GOT3 (cell line): ENCODE measurements at places on chromosomes 12 and 14.

DNA sequence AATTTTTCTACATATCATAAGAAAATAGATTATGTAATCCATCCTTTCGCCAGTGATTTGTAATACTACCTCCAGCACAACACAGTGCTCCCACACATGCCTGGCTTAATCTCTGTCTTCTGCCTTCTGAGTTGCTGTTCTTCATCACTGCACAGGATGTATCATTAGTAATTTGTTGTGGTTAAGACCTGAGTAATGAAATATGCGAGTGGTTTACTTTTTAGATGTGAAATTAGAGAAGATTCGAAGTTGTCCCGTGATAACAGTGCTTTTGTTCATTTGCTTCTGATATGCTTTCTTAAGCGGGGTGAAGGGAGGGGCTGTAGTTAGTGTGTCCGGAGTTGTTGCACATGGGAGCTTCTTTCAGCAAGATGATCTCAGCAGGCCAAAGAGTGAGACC is 18.1 kb downstream of the KRT85 start:
- no peak for DNase-seq

DNA sequence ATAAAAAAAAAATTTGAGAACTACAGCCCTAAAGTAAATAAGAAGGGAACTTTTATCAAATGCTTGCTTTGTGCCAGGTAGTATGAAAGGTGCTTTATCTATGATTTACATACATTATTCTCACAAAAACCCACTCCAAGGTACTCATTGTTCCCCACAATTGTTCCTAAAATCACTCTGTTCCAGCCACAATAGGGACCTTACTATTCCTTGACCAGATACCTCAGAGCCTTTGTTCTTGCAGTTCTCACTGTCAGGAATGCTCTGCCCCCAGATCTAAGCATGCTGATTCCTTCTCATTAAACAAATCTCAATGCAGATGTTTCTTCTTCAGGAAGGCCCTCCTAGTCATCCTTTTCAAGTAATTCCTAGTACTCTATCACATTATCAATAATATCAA is 60.2 kb downstream of the PPP1R12A start:
- no peak for DNase-seq

DNA sequence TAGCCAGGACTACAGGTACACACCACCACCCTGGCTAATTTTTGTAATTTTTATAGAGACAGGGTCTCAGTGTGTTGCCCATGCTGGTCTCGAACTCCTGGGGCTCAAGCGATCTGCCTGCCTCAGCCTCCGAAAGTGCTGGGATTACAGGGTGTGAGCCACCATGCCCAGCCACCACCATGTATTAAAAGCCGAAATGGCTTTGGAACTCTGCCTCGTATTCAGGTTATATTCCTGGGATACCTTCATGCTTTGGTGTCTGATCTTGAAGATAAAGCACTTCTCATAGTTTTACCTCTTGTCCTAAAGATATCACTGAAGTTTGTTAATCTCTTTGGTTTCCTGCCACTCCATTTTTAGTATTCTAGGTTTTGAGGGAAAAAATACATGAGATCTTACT is 47.2 kb downstream of the MYO1H start:
- no peak for DNase-seq

DNA sequence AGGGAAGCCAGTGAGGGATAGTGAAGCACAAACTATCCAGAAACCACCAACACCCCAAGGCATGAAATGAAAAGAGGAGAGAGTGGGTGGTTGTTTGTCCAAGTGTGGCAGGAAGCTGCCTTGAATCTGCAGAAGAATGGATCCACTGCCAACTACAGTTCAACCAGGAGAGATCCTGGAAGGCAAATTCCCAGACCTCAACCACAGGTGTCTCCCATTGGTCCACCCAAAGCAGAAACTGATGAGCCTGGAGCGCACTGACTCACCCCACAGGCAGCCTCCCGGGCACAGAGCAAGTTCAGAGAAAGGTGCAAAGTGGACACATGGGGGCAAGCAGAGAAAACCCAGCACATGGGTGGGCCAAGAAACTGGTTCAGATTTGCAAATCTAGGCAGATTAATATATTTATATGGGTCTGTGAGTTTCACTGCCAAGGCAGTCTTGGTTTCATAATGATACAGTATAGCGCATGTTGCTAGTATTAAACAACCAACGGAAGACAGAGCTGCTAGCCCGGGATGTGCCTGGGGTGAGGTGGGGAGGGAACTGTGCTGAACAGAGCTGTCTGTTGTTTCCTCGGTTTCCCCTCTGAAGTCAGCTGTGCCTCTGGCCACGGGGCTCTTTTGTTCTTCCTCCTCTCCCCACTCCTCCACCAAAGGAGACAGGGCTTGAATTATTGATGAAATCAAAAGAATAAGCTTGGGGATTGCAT is 416.2 kb upstream of the CCDC196 start:
- DNase-seq = no peak

GRCh38 chr14:102711946-102712345 is 65.3 kb upstream of the TRAF3 start:
- DNase-seq = no peak

DNA sequence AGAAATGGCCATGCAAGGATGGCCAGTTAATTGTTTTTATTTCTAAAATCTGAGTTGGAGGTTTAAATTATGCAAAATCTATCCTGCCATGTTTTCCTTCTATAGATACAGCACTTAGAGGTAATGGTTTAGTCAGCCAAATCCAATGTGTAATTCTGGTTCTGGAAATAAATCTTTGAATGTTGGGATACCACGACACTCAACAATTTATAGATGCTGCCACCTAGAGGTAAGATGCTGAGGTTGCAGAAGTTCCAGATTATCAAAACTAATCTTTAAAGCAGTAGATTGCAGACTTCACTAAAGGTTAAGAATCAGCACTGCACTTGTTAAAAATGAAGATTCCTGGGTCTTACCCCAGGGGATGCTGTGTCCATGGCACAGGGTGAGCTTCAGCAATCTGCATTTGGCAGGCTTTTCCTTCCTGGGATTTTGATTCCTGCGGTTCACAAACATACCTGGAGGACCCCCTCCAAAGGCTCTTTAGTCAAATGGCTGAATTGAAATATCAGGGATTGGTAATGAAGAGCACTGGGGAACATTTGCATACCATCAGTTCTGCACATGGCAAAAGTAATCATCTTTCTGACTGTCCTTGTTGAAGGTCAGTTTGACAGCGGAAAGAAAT is 53.4 kb upstream of the ANO4 start:
- no peak for DNase-seq

GRCh38 chr14:75723716-75724115 is 62.7 kb downstream of the TTLL5 start:
- DNase-seq = no peak

GRCh38 chr14:106556665-106557289 is 1030.4 kb downstream of the TMEM121 start:
- DNase-seq = no peak

DNA sequence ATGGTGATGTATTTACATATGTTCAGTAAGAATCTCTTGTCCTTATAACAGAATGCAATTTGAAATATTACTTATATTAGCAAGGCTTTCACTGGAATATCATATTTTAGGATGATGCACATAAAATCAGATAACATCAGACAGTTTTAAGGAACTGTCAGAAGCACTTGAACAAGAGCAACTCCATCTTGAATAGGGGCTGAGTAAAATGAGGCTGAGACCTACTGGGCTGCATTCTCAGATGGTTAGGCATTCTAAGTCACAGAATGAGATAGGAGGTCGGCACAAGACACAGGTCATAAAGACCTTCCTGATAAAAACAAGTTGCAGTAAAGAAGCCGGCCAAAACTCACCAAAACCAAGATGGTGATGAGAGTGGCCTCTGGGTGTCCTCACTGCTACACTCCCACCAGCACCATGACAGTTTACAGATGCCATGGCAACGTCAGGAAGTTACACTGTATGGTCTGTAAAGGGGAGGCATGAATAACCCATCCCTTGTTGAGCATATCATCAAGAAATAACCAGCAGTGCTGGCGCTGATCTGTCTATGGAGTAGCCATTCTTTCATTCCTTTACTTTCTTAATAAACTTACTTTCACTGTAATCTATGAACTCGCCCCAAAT is 27.6 kb upstream of the ETV6 start:
- DNase-seq = no peak

GRCh38 chr14:88616697-88617096 is 53.9 kb downstream of the ZC3H14 start:
- no peak for DNase-seq

DNA sequence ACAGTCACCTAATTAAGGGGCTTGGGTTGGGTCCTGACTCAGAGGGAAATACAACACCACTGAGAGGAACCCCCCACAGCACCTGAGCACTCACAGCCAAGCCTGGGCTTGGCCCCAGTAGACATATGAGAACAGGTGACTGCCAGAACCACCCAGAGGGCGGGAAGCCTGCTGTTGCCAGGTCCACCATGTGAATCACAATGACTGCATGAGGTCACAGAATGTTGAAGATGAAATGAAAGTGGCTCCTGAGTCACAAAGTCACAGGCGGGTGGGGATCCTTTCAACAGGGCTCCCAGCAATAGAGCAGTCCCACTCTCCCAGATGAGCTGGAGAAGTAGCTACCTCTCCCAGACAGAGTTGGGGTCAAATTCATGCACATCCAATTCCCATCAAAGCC is at the start of gene LRRC74A:
LRRC74A (plus strand) TSS at position 287 of the 400 bp plus-strand sequence. CDS start 290 bp downstream, outside the sequence.
- DNase-seq = no peak

DNA sequence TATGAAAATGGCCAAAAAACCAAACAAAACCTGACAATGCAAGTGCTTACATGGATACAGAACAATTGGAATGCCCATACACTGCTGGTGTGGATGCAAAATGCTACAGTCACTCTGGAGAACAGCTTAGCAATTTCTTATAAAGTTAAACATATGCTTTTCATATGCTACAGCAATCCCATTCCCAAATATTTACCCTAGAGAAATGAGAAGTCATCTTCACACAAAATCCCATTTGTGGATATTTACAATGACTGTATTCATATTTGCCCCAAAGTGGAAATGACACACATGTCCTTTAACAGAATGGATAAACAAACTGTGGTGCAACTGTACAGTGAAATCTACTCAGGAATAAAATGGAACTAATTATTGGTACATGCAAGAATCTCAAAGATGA is 20.4 kb downstream of the SAV1 start:
- no peak for DNase-seq

- DNase-seq = no peak
Measured at GRCh38 chr12:76702946-76703345, 61.0 kb upstream of the ZDHHC17 start.
